ENCODE measurements at places on chromosomes 6 and 20.

DNA sequence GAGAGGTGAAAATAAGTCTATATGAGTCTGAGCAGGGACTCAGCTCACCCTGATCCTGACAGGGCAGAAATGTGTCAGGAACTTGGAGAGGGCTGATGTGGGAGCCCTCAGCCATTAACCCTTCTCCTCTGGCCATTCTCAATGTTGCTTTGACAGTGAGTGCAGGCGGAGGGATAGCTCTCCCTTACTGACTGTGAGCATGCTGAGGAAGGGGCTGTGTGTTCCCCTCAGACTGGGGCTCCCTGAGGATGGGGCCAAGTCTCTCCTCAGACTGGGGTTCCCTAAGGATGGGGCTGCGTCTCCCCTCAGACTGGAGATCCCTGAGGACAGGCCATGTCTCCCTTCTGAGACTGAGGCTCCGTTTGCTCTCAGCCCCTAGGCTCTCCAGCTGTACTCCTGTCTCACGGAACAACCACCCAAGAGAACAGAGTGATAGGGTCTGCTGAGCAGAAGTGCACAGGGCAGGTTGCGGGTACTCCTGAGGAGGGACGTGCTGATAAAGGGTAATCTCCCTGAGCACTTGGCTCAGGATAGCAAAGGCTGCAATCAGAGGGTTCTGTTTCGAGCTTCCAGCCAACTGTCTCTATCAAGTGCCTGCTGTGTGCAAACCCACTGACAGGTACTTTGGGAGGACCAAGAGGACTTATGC, 141.0 kb downstream of the MRPL14 start:
- DNase-seq: no peak

- no peak for DNase-seq
These were observed 17.3 kb upstream of the ID1 start for GRCh38 chr20:31587545-31588389.

GRCh38 chr6:41700463-41701347, 34.7 kb downstream of the TFEB start:
- DNase-seq: no peak

- DNase-seq: no peak
These were observed 171.0 kb upstream of the CCN2 start for GRCh38 chr6:132122176-132122575.

- no peak for DNase-seq
These were observed 639 bp upstream of the RCAN2 start for GRCh38 chr6:46491628-46492547.

- DNase-seq: no peak
These were observed 229.0 kb downstream of the FOXC1 start for GRCh38 chr6:1838604-1839213.

- DNase-seq: no peak
These were observed 64.8 kb downstream of the SLC22A3 start for GRCh38 chr6:160412993-160413392.

DNA sequence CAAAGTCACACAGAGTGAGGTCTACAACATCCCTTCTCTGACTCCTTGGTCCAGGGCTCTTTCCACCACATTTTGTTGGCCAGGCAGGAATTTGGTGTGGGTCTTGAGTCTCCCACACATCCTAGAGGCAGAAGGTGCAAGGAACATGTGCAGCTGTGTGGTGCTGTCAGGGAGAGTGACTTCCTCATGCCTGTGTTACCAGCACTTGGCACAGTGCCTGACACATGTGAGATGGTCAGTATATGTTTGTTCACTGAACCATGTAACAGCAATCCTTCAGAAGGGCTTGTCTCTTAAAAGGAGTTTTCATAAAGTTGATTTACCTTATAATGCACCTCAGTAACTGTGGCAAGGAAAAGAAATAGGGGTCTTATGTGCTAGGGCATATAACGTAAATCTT, 168.5 kb downstream of the CDC5L start:
- no peak for DNase-seq

DNA sequence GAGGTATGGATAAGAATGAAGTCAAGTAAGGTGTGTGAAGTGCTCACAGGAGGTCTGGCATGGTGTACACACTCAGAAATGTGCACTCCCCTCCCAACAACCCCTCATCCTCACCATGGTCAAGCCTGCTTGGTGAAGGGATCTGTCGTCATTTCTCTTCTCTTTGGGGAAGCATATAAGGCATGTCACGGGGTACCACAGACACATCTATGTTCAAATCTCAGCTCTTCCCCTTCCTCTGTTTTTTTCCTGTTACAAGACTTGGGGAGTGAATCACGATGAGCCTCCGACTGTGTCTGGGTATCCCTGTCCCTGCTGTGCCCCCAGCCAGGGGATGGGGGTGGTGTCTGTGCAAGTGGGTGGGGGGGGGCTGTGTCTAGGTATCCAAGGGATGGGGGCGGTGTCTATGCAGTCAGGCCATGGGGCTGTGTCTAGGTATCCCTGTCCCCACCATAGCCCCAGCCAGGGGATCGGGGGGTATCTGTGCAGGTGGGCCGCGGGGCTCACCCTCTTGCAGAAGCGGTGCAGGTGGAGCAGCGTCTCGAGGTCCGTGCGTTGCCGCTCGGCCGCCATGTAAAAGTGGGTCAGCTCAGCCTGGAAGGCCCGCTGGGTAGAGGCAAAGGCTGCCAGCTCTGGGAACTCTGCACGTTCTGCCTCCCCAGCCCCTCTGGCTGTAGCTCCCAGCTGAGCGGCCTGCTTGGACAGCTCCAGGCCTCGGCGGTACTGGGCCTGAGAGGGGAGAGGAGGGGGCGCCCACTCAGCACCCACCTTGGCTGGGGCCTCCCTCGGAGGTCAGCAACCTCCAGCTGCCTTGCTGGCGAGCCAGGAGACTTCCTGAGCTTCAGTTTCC, 43.6 kb downstream of the KIAA1755 start:
- no peak for DNase-seq

- DNase-seq: no peak
These were observed 48.8 kb downstream of the LAMA4 start for GRCh38 chr6:112205427-112206109.

DNA sequence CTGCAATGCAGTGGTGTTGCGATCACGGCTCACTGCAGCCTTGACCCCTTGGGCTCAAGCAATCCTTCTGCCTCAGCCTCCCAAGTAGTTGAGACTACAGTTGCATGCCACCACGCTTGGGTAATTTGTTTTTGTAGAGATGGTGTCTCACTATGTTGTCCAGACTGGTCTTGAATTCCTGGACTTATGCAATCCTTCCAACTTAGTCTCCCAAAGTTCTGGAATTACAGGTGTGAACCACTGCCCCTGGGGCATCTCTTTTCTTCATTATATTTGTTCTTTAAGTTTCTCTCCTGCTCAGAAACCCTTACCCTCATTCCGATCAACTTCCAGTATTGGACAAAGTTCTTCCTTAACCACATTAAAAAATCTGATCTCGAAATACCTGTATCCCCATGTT, 44.7 kb upstream of the DEK start:
- DNase-seq: no peak

- no peak for DNase-seq
These were observed 482.2 kb upstream of the RNF217 start for GRCh38 chr6:124479991-124480430.

DNA sequence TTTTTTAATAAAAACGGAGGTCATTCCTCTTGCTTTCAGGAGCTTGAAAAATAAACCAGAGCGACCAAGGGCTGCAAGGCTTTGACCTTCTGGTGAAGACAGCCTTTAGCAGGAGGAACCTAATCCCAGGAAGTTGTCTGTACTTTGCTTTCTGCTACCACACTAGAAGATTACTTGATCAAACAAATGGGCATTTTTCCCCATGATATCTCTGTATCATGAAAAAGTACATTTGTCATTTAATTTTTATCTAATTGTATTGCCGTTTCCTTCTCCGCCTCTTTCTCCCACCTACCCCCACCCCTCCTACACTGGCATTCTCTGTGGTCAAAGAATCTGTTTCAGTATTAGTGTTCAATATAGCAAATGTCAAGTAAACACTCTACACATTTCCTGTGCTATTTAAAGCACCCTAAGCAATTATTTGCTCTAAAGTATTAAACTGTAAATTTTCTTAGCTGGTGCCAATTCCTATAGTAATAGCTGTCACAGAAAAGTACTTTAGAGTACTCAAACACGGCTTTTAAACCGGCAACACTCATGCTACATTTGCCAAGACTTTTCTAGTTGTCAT, 29.7 kb downstream of the ATXN1 start:
- peak; percentile 48 for DNase-seq
